ENCODE measurements at places on chromosomes 11 and 22.

- no peak for DNase-seq
Observed at GRCh38 chr11:22763166-22763565, 66.4 kb downstream of the SVIP start.

DNA sequence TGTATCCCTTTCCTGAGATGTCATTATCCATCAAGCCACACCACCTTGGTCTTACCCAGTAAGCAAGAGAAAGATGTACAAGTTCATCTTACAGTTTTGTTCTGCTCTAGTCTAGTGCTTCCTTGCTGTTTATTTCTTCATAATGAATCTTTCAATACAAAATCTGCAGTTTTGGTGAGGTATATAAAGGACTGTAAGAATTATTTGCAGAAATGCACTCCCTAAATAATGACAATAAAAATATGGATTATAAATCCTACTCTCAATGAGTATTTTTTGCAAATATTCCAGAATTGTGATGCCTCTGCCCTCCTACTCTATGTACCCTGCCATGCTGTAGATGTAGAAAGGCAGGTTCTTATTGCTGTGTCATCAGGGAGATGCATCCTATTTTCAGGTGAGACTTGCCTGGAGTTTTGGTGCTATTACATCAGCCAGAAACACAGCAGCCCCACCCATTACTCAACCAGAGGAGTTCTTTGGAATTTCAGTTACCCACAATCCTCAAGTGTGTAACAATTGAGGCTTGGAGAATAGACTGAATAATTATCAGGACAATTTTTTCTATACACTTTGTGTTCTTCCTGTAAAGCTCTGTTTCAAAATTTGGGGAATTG lies at the start of gene OR10S1:
TSS of gene OR10S1 (minus strand) at position 51 of the 617 bp plus-strand sequence. CDS start 117 bp downstream, outside the sequence.
- no peak for DNase-seq

GRCh38 chr11:65436412-65437032 lies 13.9 kb downstream of the NEAT1 start:
- DNase-seq = no peak

- DNase-seq = no peak
Observed at GRCh38 chr11:118917481-118918127, 8.1 kb downstream of the BCL9L start.

GRCh38 chr11:61874377-61874809 lies 17.0 kb downstream of the FADS3 start:
- DNase-seq = no peak

DNA sequence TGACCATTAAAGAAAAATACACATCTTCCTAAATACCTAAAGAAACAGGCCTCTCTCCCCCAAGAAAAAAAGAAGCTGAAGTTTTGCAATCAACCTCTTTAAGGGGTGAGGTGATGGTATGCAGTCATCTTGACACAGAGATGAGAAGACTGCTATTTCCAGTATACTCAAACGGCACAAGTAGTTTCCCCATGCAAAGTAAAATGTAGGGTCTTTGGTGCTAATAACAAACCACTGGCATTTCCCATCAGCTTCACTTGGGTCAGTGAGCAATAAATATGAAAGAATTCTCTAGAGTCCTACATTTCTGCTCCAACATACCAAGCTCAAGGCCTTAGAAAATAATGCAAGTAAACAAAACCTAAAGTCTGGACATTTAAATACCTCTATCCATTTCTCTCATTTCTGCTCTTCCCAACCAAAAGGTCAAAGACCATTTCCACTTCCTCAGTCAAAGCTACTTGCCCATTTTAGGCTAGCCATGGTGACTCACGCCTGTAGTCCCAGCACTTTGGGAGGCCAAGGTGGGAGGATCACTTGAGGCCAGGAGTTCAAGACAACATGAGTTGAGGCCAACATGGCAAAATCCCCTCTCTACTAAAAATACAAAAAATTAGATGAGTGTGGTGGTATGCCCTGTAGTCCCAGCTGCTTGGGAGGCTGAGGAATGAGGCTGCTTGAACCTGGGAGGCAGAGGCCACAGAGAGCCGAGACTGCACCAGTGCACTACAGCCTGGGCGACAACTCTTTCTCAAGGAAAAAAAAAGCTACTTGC lies 39.5 kb upstream of the CHRNA10 start:
- DNase-seq = no peak

GRCh38 chr11:120285256-120285655 lies 39.8 kb upstream of the TLCD5 start:
- DNase-seq = no peak

- DNase-seq = no peak
Observed at GRCh38 chr11:132490978-132491377, 1041.3 kb downstream of the OPCML start.

DNA sequence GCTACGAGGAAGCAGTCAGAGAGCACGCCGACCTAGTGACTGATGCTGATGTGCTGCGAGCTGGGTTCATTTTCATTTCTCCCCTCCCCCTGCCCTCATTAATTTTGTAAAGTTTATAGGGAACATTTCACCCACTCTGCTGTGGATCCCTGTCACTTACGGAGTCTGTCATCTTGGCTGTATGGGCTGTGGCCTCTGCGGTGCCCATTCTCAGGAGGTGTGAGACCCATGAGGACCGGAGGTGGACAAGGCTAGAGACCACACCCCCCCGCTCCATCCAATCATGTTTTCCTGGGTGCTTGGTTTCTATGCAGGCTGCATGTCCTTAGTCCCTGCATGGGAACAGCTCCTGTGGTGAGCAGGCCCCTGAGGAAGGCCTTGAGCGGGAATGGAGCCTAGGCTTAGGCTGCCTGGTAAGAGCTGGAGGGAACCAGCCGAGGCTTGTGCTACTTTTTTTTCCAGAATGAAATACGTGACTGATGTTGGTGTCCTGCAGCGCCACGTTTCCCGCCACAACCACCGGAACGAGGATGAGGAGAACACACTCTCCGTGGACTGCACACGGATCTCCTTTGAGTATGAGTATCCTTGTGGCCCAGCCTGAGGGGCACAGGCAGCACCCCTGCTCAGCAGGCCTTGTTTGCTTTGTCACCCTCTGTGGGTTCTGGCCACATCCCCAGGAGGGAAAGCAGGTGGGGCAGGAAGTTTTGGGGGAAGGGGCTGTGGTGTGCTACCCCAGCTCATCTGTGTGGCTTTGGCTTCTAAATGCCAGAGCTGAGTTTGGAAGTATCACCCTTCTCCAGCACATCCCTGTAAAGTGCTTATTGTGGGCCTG lies 19.1 kb downstream of the CLDN5 start:
- DNase-seq = no peak

GRCh38 chr22:29080106-29080975 lies 7.5 kb downstream of the KREMEN1 start:
- DNase-seq = no peak

DNA sequence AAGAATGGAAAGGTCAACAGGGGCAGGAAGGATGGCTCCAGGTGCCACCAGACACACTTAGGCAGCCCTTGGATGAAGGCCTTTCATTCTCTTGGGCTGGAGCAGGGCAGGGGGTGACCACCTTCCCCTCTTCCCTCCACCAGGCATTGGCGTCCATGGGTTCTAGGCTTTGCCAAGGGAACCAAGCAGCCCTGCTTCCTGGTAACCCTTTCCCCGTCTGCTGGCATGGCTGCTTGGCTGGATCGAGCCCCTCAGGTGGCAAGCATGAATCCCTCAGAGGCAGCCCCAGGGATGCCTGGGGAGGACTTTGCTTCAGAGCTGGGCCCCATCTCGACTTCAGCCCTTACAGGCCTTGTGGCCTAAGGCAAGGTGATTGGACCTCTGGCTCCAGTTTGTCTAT lies 185.1 kb upstream of the SYT13 start:
- DNase-seq = no peak

GRCh38 chr22:20425566-20426258 lies 11.9 kb downstream of the SCARF2 start:
- DNase-seq = no peak

DNA sequence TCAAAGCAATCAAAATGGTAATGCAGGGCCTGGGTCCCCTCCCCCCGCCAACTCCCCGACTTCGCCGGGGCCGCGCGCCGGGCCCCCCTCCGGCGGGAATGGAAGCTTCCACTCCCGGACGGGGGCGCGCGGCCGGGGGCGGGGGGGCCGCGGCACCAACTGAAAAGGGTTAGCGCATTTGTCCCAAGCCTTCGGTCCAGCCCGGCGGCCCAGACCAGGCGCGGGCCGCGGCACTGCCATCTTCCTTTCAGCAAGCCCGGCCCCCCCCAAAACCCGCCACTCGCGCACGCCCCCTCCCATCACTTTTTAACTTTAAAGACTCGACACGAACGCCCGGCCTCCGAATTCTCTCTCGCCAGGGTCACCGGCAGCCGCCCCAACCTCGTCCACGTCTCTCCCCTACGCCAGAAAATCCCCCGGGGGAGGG lies 2.8 kb downstream of the PHF21B start:
- DNase-seq = no peak

GRCh38 chr11:34632105-34632791 lies 11.4 kb downstream of the EHF start:
- no peak for DNase-seq

GRCh38 chr22:43860126-43860525 lies 2.2 kb downstream of the SULT4A1 start:
- DNase-seq = no peak

GRCh38 chr22:44561139-44561840 lies 63.3 kb upstream of the RTL6 start:
- no peak for DNase-seq

DNA sequence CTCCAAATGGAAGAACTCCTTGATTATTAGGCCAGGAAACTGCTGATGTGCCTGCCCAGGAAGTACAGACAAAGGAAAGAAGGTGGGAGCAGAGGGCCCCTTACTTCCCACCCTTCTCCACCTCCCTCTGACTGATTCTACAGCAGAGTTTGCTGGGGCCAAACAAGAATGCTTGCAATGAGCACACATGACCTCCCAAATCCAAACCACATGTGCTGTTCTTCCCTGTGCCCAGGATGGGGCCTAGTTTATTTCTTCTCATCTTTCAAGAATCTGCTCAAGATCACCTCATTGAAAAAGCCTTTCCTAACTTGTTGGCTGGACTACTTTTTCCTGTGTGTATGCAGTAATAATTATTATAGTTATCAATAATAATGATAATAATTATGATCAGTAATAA lies 286.1 kb downstream of the RAB38 start:
- no peak for DNase-seq

GRCh38 chr11:11211888-11212287 lies 141.2 kb downstream of the CSNK2A3 start:
- DNase-seq = no peak

Data from stimulated activated CD8-positive, alpha-beta memory T cell treated with anti-CD3 and anti-CD28 coated beads, Interleukin-2, amount 100 ng/mL, for 48 hours (primary cell).